ENCODE measurements at places on chromosomes 6 and 20. TPM values are rescaled to one million over a fixed set of nuclear protein-coding genes. Genes with fewer than 3 reads are reported as not detected.

- no peak for DNase-seq
These were observed 26.1 kb downstream of the TXLNB start for GRCh38 chr6:139265512-139266190.

- no peak for DNase-seq
These were observed 479.6 kb upstream of the CHD6 start for GRCh38 chr20:42097741-42098140.

DNA sequence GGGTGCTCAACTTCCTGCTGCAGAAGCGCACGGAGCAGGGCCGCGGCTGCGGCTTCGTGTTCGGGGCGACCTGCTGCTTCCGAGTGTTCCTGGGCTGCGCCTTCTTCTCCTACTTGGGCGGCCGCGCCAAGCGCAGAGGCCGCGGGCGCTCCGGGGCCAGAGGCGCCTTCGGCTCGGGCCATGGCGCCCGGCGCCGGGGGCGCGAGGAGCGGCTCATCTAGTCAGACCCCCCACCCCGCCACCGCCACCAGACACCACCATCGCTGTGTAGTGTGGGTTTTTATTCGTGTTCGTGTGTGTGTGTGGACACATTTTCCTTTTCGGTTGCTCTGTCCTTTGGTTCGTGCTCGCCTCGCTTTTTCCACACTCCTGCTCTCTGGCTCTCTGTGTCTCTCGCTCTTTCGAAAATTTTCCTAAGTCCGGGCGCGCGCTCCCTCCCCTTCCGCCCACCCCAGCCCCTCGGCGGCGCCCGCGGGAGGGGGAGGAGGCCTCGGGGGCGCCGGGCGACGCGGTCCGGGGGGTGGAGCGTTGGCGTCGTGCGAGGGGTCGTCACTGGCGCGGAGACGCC is 38.1 kb downstream of the GNAS start:
- peak; percentile 98 for DNase-seq

- DNase-seq: no peak
These were observed 2.5 kb downstream of the CCDC167 start for GRCh38 chr6:37496951-37497885.

GRCh38 chr20:64143018-64143801 is 21.0 kb upstream of the MYT1 start:
- DNase-seq: no peak

DNA sequence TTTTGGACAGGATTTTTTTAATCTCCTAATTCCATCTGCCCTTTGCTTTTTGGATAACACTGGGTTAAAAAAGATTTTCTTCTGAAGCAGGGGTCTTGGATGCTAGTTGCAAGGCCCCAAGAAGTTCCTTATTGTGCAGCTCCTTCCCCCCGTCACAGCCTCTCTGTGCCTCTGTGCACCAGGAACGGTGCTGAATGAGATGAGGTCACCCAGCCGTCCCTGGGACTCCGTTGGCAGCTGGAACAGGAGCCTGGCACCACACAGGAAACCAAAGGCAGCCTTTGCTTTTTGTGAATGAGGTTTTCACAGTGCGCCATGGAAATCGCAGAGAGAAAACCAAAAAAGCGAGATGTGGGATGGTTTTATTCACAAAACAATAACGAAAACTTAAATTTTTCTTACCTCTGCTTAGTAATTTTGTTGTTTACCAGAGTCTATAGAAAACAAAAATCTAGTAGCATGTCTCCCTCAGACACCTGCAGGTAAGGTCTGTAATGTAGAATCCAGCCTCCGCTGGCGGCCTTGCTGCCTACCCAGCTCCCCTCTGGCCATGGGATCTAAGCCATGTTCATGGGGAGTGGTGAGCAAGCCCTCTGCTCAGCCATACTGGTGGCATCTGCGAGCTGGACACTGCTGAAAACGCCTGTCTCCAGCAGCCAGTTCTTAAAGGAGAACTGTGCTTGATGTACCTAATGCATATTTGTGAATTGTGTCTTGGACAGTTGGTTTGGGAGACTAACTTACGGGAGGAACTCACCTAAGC is 40.4 kb upstream of the SYNJ2 start:
- DNase-seq: no peak

- DNase-seq: no peak
These were observed 249.4 kb downstream of the ATXN1 start for GRCh38 chr6:16511723-16512489.

DNA sequence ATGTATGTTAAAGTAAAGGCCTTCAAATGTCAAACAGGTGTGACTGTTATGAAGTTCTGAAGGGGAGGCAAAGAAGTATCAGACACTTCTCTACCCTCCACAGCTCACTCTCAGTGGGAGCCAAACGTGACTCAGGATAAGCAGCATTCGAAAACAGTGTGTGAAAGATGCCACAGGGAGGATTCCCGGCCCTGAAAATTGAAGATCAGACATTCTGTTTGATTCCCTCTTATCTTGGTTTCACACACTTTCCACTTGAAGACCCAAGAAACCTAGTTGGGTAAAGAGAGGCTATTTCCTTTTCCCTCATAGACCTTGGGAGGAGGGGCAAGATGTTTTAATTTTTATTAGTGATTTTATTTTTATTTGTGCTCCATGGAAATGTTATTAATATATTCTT is 164.2 kb upstream of the SUPT3H start:
- no peak for DNase-seq

DNA sequence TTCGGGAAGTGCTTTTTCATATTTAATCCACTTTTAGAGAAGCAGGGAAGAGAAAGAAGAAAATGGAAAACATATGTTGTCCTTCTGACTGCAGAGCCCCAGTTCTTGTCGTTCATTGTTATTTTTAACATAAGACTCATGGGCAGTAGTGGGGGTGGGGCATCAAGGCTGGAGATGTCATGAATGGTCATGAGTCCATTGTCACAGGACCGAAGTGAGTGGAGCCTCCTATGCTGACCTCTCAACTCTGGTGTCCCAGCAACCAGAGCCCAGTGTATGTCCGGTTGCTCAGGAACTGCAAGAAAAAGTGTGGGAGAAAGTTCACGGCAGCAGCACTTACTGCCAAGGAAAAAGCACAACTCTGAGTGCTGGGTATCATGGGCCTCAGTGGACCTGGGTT is 108.6 kb downstream of the BANF2 start:
- DNase-seq: peak; percentile 62

DNA sequence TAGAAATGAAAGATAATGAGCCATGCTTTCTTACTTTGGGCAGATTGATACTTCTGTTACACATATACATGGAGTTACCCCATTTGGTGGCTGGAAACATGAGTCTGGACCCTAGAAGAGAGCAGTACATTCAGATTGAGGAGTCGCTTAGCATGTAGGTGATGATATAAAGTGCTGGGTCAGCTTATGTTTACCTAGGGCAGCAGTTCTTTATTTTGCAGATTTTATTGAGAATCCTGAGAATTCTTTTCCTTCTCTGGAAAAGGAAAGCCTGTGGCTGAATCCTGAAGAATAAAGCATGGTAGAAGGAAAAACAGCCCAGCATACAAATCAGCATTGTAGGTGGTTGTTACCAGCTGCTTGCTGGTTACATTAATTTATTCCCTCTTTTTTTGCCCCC is 91.2 kb downstream of the SMAP1 start:
- no peak for DNase-seq

DNA sequence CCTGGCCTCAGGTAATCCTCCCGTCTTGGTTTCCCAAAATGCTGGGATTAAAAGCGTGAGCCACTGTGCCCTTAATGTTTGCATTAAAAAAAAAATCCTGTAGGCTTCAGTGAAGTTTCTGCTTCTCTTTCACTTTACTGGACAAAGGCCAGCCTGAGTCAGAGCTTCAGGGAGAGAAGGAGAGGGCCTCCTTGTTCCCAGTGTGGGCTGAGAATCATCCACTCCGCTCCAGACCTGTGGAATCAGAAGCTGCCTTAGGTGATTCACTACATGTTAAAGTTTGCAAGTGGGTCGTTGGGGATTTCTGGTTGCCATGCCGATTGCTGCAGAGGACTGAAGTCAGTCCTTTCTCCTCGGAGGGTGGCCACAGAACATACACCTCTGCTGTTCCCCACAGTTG is 113.3 kb upstream of the EEF1E1 start:
- DNase-seq: no peak

Gene BACH2
- total RNA-seq: 6.9 TPM
